ENCODE measurements at places on chromosomes 3 and 15.

- no peak for DNase-seq
Observed at GRCh38 chr3:118765636-118766305, 268.9 kb downstream of the IGSF11 start.

DNA sequence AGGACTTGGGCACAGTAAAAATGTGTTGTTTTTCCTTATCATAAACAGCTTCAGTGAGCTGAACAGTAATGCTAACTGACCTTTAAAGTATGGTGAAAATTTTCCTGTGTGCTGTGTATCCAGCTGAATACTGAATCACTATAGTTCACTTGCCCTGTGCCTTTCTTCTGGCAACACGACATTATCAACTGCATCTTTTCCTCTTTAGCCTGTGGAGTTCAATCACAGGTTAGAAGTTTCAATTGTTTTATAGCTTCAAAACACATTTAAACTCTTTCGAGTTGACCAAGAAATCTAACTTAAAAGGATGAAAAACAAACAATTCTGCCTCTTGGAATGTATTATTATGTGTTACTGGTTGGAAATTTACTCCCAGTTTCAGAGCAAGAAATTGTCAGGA lies 1120.7 kb upstream of the ALCAM start:
- DNase-seq, result no peak

DNA sequence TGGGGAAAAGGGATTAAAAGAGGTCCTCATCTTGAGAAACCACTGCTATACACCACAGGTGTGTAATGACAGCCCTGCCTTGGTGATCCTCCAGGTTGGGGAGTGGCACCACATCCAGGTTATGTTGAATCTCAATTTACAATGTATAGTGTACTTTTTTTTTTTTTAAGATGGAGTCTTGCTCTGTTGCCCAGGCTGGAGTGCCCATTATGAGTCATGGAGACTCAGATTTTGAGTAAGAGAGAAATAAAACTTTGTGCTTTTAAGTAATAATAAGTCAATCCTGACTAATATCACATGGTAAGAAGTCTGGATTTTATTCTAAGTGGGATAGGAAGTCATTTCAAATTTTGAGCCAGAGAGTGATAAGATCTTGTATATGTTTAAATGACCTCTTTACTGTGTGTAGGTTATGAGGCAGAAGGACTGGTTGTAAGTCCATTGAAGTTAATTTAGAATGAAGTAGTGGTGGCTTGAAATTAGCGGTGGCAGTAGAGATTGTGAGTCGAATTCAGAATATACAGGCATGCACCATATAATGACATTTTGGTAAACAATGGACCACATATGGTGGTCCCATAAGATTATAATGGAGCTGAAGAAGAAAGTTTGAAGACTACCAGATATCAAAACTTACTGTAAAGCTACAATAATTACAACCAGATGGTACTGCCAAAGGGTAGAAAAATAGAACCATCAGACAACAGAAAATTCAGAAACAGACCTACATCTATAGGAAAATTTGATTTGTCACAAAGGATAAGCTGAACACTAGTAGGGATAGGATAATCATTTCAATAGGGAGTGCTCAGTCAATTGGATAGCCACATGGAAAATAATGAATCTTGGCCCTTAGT lies 20.7 kb downstream of the POPDC2 start:
- DNase-seq, result peak; percentile 32

GRCh38 chr3:189383630-189384029 lies 211.9 kb downstream of the TPRG1 start:
- DNase-seq, result no peak

DNA sequence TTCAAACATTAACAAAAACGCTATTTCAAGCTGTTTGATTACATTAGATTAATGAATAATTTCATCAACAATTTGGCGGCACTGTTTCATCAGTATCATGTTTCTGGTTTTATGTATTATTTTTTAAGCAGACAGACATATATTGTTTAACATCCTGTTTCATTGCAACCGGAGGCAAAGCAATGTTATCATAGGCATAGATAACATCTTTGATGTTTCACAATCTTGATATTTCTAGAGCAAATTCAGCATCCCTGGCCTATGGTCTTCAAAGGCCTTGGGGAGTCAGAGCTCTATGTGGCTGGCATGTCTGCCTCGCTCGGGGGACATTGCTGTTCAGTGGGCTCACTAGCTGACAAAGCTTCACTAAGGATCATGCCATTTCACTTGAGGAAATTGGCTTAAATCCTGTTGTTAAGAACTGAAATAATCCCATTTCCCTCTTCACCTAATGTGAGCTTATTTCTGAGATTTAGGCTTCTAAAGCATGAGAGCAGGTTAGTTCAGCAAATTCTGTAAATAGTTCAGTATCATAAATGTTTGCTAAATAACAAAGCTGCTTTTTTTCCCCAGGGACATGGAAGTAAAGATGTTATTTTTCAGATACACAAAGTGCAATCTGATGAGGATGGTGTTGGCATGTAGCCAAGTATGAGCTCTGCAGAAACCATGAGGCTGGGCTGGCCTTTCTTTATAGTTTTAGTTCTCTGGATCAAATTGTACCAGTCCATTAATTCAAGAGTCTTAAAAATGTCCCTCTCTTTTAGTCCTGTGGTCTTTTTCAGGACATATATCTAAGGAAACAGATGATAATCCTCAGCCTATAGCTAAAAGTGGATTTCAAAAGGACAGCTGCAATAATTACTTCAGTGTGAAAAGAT lies 941.4 kb downstream of the PLOD2 start:
- no peak for DNase-seq

DNA sequence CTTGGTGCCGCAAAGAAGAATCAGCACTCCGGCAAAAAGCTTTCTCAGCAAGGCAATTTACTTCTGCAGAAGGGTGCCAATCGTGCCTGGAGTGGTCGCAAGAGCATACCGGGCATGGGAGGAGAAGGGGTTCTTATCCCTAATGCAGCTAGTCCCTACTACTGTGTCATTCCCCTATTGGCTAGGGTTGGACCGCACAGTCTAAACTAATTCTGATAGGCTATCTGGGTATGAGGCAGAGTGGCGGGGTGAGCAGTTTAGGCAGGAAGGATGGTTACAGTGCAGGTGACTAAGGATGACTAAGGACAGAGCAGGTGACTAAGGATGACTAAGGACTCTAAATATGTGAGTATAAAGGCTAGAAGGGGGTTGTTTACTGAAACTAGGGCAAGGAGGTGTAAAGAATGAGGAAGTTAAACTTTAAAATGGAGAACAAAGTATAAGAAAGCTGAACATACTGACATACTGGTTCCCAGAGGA lies 52.9 kb downstream of the PGBD4 start:
- peak; percentile 56 for DNase-seq

DNA sequence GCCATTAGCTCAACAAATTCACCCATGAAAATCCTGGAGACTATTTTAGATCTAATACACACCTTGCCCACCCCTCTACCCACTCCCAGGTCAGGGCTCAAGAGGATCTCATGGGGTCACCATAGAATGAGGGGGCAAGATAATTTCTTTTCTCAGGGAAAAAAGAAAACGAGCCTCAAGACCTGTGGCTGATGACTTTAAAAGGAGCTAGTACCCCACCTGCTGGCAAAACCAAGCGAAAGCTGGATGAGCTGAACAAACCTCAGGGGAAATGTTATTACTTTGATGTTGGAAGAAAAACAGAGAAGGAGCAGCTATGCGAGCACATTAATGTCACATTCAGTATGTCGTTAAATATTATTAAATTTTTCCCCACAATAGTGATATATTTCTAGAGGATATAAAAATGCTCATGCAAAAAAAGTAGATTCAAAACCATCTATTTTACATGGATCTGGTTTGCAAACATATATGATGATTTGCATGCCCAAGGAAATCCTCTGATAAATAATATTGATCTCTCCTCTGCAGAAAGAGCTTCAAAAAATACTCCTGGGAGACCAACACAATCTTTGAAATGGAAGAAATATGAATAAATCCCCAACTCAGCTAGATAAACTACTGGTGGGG lies 37.7 kb downstream of the PLD1 start:
- peak; percentile 73 for DNase-seq

- DNase-seq, result no peak
Observed at GRCh38 chr15:59817053-59817452, 127.9 kb upstream of the BNIP2 start.

DNA sequence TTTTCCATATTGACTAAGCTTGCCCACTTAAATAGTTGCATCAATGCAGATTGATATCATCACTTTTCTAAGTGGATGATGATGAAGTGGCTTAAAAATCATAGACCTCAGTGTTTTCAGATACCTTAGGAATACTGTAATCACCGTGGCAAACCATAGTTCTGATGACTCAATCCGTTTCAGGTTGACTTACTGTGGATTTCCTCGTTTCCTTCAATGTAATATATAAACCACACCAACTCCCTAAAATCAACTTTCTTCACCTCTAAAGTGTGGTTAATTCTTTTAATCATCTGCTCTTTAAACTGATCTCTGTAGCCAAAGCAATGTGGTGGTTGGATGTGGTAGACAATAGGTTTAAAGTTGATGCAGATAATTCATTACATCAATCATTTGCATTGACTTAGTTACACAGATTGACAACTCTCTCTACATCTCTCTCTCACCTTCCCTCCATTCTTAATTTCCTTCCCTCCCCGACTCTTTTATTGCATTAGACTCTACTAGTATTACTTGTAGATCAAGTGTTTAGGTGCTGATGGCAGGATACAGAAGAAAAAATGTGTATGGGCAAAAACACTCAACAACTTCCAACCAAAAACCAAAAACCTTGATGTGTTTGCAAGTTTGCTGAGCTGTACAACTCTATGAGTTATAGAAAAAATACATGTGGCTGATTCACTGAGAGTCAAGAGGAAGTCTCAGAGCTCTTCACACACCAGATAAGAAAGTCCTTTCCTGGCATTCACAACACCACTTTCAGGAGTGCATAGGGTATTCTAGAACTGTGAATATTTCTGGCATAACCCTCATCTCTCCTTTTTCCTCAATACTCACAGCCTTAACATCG lies 243.5 kb downstream of the NFKBIZ start:
- peak; percentile 84 for DNase-seq

- DNase-seq, result no peak
Observed at GRCh38 chr3:57840473-57840872, 84.4 kb downstream of the SLMAP start.

- DNase-seq, result no peak
Observed at GRCh38 chr3:52859686-52860423, 25.0 kb upstream of the MUSTN1 start.

DNA sequence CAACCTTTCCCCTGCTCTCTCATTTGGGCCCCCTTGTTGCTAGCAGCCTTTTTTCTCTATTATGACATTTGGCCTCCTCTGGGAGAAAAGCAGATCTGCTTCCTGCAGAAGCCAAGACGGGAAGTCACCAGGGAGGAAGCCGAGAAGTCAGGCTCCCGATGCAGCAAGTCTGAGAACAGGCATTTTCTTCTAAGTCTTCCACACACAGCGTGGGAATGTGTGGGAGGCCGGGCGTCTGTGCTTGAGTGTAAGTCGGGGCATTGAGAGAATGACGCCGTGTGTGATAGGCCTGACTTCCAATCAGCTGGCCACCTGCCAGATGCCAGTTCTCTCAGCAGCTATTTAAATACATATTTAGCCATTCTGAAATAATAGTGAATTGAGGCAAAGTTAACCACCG lies 75.8 kb upstream of the FAM98B start:
- DNase-seq, result no peak

DNA sequence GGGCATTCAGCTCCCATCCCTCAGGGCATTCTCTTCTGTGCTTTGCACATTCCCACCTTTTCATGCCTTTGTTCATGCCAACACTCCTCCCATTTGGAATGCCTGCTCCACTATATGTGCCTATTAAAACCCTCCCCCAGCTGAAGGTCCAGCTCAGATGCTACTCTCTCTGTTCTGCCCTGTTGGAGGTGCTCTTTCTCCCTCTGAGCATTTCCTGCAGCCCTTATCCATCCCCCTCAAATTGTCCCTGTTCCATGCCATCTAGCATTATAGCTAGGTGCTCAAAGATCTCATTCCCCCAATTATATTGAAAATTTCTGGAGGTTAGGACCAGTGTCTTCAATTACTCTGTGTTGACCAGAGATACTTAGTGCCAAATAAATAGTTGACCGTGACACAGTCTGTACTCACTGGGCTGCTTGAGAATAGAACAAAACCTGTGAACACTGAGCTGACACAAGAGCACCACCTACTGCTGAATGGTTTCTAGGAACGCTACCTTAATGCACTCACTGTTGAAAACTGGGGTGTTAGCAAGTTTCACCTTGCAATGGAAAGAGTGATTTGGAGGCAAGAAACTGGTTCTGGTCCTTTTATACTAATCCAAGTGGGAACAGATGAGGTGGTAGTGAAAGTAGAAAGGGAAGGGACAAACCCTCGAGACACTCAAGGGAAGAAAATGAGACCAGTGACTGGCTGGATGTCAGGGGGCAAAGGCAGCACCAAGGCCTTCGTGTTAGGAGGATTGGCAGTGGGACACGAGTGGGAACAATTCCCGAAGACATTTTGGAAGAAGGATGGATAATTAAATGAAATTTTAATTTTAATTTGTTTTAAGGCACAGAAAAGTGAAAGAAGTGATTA lies 289.8 kb upstream of the ROPN1 start:
- DNase-seq, result peak; percentile 73

DNA sequence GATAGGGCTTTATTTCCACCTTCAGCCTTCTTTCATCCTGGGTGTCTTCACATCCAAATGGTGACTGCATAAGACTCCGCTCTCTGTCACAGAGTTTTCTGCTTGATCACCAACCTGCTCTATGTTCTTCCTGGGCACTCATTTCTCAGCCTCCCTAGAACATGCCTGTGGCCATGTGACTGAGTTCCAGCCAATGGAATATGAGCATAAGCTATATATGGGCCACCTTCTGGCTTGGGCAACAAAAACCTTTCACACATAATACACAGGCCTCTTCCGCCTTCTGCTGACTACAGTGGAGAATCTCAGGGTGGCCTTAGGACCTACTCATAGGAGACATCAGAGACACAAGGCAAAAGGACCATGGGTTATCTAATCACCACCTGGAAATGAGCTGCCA lies 51.2 kb upstream of the MED12L start:
- DNase-seq, result no peak

DNA sequence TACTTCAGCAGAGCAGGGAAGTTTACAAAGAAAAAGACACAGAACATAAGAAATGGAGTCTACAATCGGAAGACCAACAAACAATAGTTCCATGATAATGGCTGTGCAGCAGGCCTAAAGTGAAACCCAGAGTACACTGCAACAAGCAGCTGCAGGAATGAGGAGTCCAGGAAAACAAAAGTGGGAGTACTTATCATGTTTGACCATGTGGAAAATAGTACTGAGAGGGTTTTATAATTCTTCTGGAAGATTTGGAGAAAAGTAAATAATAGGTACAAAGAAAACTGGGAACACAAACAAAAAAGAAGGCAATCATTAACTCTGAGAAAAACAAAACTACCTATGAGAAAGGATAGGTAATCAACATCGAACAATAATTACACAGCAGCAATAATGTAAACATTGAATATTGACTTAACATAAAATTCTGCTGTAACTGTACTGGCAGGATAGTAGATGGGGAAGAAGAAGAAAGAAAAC lies 87.5 kb downstream of the NEK10 start:
- DNase-seq, result no peak

- no peak for DNase-seq
Observed at GRCh38 chr15:95596496-95596895, 734.0 kb upstream of the NR2F2 start.

GRCh38 chr15:98860281-98861041 lies 147.1 kb downstream of the PGPEP1L start:
- no peak for DNase-seq

All from M059J (cell line).